ENCODE measurements at places on chromosomes 1 and 21.

GRCh38 chr1:42420121-42420520 is 35.7 kb downstream of the ZMYND12 start:
- no peak for DNase-seq

- DNase-seq: no peak
Observed at GRCh38 chr21:42156690-42157605, 62.0 kb upstream of the ABCG1 start.

DNA sequence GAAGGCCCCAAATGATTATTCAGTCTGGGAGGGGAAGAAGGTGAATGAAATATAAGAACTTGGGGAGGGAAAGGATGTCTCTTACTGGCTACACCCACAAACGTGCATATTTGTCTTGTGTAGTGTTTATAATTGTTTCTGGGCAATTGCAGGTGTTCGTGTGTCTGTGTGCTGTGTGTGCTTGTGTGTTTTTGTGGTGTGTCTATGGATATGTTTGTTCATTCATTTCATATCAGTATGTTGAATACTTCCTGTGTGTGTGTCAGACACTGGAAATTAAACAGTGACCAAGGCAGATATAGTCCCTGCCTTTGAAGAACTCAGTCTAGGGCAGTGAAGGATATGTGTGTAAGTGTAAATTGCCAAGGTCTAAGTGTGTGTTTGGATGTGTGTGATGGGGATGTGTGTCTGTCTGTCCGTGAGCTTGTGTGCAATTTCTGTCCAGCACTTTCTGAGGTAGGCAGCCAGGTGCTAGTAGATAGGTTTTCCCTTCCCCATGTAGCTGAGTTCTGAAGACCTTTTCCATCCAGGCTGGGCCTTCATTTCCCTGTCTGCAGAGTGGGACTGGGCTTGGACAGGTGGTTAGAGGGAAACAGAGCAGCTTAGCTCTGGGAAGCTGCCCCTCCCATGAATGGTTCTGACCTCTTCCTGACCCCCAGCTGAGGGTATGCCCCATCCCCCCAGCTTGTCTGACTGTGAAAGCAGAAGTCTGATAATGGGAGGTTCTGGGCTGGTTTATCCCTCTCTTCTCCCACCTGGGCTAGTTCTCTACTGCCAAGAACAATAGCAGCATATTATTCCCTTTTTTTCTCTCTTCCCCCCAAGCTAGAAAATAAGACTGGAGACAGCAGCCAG is 3.8 kb downstream of the AGO1 start:
- DNase-seq: peak; percentile 15

DNA sequence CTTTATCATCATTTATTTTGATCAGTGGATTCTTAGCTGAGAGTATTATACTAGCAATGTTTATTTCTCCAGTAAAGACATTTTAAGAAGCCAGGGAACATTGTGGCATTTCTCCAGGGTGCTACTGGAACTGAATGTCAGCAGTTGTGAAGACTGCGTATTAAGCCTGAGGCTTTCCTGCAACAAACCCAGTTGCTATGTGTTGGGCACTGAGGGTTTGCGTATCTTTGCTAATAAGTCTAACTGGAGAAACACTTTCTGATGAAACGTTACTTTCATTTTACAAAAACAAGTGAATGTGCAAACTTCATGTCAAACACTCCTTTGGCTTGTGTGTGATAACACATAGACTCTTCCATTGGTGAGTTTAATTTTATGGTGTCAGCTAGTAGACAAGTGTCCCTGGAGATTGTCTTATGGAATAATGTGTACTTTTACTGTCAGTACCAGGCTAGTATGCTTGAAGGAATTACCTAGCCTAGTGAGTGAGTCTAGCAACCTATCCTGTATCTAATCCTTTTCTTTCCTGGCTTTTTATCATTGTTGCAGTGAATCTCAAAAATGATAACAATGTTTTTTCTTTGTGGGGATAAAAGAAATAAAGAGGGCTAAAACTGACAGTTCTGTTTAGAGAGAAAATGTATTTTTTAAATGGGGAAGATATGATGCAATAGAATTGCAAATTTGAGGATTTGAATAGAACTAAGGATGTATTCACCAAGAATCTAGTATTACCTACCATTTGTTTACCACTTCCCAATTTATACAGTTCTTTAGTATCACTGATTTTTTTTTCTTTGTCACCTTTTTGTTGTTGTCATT is 70.1 kb downstream of the MTR start:
- DNase-seq: no peak

DNA sequence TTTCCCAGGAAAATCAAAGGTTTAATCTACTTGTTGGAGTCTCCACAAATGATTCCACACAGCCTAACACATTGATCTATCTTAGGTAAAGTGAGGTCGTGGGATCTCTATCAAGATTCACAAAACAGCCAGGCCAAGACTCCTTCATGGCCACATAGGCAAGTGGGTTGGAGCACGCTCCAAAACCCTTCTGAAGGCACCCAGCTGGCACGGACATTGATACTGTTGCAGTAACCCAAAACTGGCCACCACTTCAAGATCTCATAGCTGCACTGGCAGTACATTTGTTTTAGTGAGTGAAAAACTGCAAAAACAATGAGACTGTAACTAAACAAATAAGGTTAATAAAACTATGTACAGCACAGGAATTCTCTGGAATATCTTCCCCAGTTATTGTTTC is 61.9 kb downstream of the COLGALT2 start:
- DNase-seq: no peak

DNA sequence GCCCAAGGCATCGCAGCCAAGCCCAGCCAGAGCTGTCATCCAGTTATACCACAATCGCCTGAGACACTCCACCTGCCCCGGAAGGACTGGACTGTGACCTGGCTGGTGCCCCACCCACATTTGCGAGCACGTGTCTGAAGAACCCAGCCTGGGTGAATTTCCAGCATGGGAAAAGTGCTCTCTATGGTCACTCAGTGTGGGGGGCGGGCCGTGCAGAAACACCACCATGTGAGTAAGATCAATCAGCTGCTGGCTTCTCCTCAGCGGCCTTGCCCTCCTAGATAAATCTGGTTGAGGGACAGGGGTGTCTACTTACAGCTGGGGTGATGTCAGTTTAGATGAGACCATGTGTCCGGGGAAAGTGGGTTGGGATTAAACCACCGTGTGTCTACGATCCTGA is 44.8 kb downstream of the URB1 start:
- no peak for DNase-seq

DNA sequence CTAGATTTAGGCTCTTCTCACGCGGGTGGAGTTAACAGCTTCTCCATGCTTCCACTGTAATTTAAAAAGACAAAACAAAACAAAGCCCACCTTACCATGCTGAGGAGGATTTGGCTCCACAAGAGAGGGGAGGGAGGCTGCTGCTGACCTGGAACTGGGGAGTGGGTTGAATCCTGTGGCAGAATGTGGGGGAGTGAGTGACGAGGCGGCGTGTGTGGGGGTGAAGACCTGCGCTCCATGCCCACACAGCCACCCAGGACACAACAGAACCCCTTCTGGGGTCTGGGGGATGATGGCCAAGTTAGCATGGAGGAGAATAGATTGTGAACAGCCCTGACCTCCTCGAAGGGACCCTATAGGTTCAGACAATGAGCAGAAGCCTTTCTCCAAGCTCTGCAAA is 44.0 kb upstream of the LRRN2 start:
- no peak for DNase-seq

- DNase-seq: no peak
Observed at GRCh38 chr1:67170751-67171573, 4.7 kb downstream of the IL23R start.

GRCh38 chr1:54375298-54375697 is 30.9 kb downstream of the SSBP3 start:
- DNase-seq: no peak

DNA sequence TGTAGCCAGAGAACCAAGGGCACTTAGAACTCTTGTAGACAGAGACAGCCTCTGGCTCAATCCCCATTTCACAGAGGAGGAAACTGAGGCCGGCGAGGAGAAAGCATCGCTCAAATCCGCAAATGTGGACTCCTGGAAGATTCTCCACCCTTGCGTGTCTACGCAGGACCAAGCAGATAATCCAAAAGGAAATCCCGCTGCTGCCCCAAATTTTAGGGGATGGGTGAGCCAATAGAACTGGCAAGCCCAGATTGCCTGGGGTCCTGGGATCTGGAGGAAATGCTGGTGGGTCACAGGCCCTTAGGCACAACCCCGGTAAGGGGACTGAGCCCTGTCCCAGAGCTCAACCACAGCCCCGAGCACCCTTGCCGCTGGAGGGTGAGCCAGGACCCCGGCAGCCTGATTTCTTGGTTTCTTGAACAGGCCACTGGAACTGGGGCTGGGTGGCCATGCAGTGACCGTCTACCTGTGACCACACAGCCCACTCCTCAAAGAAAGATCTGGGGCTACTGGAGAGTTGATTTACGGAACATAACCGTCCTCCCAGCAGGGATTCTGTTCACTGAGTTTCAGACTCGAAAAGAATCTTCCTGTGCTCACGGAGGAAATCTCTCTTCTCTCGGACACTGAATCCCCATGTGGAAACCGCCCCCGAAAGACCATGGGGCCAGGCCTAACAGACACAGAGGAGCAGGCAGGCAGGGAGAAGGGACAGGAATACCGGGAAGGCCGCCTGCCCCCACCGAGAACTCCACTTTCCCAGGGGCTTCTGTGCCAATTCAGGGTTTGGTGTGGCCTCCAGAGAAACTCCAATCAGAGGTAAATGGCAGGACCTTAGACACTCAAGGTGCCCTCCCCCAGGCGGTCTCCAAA is 238.4 kb downstream of the NPHP4 start:
- no peak for DNase-seq

GRCh38 chr1:95520390-95520789 is 286.4 kb downstream of the RWDD3 start:
- no peak for DNase-seq

GRCh38 chr1:28329395-28330153 is 734 bp downstream of the MED18 start:
- no peak for DNase-seq

GRCh38 chr1:65434760-65435159 is 14.3 kb downstream of the LEPR start:
- DNase-seq: peak; percentile 81

DNA sequence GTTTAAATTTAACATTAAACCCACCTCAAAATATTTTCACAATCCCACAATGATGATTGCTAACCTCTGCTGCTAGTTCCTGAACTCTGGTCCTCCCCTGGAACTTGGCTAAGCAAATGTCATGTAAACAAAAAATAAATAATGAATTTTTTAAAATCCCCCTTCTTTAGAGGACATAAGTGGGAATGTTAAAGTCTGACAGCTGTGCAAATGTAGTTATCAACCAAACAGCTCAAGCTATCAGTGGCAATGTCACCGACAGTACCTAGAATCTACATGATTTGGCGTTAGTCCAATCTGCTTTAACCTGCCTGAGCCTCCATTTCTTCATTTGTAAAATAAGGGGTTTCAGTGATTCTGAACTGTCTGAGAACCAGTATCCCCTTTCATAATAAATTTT is 67.7 kb downstream of the GDAP2 start:
- DNase-seq: no peak

- DNase-seq: no peak
Observed at GRCh38 chr1:94285031-94285654, 47.8 kb upstream of the ARHGAP29 start.

DNA sequence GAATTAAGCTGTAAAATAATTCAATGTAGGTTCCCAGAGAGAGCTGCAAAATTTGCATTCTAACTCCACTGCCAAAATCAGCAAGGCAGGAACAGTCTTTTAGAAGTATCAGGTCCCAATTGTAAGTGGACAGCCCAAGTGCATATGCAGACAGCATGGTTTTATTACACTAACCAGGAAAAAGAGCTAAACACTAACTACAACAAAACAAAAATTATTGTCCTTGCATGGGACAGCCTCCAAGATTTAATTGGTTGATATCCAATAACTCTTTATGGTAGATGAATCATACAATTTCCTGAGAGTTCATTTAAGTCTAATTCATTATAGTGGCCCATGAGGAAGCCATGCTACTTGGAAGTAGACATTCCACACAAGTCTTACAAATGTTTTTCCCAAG is 154.3 kb upstream of the ZNF648 start:
- no peak for DNase-seq

GRCh38 chr1:225539069-225539468 is 111.2 kb upstream of the LBR start:
- DNase-seq: peak; percentile 44

- DNase-seq: no peak
Observed at GRCh38 chr1:76103034-76103433, 28.5 kb downstream of the ST6GALNAC3 start.

DNA sequence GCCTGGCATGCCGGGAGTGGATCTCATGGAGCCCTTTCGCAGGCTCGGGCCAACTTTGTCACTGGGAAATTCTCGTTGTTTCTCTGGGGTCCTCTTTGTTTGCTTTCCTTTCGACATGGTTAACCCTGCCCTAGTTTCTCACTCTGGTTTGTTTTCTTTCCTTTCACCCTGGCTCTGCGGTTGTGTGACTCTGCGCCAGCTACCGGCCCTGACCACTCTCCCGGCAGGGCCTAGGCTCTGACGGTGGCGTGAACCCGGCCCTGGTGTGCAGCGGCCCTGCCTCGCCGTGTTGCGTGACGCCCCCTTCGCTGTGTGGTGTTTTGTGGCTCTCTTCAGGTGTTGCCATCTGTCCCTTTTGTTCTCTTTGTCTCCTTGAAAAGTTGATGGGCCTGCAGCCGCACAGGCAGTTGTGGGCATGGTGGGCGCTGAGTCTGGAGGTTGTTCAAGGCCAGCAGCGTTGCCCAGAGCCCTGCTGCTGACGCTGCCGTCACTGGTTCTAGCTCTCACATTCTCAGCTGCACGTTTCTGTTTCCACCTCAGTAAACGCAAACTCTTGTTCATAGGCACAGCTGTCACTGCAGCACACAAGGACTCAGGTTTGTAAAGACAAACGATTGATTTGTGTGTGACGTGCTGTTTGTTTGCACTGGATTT is 64.6 kb upstream of the DIP2A start:
- DNase-seq: no peak

DNA sequence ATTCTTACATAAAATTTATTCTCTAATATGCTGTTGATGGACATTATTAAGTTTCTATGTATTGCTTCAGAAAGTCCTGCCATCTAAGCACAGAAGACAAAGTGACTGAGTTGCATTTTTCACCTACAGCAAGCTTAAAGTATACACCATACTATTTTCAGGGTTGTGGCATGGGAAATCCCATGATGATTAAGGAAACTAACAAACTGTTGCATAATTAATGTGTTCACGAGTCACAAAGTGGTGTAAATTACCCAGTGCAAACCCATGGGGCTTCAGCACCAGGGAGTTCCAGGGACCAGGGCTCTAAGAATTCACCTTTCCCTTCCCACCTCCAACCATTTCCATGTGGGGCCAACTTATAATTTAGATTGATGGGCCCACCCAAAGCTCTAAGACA is 81.9 kb upstream of the NR5A2 start:
- no peak for DNase-seq

Measured in foreskin keratinocyte (primary cell).